ENCODE measurements at places on chromosomes 1 and 21.
A peak's percentile ranks its signal among the peaks of the same experiment; 100 is the strongest.

GRCh38 chr1:182357171-182357570 is 34.4 kb downstream of the GLUL start:
- no peaks in the 10 kb centered on the region for H3K27me3 ChIP-seq
- H3K36me3 ChIP-seq: no peaks in the 10 kb centered on the region
- no peak for DNase-seq
- no peak overlapping the region for H3K27ac ChIP-seq
- no peak overlapping the region for H3K4me3 ChIP-seq
- H3K4me1 ChIP-seq: peaks cover 13% of the 10 kb centered on the region

DNA sequence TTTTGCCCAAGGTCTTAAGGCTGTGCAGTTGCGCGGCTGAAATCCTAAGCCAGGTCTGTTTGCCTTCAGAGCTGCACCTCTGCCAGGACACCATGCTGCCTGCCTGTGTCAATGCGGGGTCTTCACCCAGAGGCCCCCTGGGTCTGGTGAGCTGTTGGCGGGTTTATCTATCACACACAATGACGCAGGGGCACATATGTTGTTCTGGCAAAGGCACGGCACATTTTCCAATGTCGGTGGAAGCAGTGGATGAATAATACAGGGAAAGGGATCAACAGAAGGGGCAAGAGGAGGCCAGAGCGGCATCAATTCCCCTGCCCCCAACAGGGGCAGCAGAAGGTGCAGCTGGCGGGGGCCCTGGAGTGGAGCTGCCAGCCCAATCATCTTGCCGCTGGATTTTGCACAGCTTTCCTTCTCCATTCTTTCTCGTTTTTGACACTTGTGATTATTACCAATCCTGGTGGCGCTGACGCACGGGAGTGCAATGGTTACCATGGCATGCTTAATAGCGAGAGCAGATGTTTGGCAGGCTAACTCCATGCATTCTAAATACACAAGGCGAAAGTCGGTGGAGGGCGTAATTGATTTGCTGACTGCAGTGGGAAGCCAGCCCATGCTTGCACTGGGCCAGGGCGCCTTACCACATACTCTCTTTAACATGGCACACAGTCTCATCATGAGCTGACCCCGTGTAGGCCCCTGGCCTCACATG is 45.8 kb upstream of the CYP2J2 start:
- H3K27me3 ChIP-seq: no peaks in the 10 kb centered on the region
- H3K4me1 ChIP-seq: no peaks in the 10 kb centered on the region
- no peaks in the 10 kb centered on the region for H3K36me3 ChIP-seq
- no peak overlapping the region for H3K4me3 ChIP-seq

- no peak for DNase-seq
- peaks cover 15% of the 10 kb centered on the region for H3K4me1 ChIP-seq
- H3K27ac ChIP-seq: no peak overlapping the region
- H3K36me3 ChIP-seq: no peaks in the 10 kb centered on the region
- no peak overlapping the region for H3K4me3 ChIP-seq
These were observed 182.0 kb upstream of the RUNX1 start for GRCh38 chr21:35231090-35231489.

GRCh38 chr1:201636097-201636496 is 97.2 kb downstream of the NAV1 start:
- no peaks in the 10 kb centered on the region for H3K27me3 ChIP-seq
- H3K27ac ChIP-seq: no peak overlapping the region
- peaks cover 94% of the 10 kb centered on the region for H3K4me1 ChIP-seq

GRCh38 chr1:65393928-65394327 is 26.5 kb upstream of the LEPR start:
- H3K4me1 ChIP-seq: no peaks in the 10 kb centered on the region
- no peaks in the 10 kb centered on the region for H3K27me3 ChIP-seq
- H3K27ac ChIP-seq: no peak overlapping the region
- no peak for DNase-seq
- no peaks in the 10 kb centered on the region for H3K36me3 ChIP-seq

- no peaks in the 10 kb centered on the region for H3K27me3 ChIP-seq
- DNase-seq: peak; percentile 31
- H3K27ac ChIP-seq: peak overlapping the region; percentile 74
These were observed 38.2 kb downstream of the SLC2A7 start for GRCh38 chr1:8987881-8988617.

DNA sequence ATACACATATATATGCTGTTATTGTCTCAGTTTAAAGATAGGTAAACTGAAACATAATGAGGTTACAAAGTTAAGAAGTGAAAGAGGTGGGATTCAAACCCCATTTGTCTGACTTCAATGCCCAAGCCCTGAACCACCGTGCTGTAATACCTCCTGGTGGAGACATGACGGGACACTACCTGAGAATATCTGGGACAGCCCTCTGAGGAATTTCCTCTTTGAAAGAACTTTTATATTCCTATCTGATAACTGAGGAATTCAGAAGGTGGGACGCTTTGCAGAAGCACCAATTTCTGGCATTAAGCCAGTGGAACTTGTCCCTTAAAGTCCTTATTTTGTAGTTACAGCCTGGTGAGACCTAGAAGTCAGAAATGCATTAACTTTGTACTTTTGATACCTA is 32.1 kb upstream of the FASLG start:
- H3K27me3 ChIP-seq: no peaks in the 10 kb centered on the region
- H3K4me3 ChIP-seq: no peak overlapping the region
